ENCODE measurements at places on chromosomes 16 and 17. TPM values are rescaled to one million over a fixed set of nuclear protein-coding genes. Genes with fewer than 3 reads are reported as not detected.

Gene SEZ6L2
- total RNA-seq, result 17.9 TPM

Gene OSGIN1
- total RNA-seq, result 2.3 TPM

Gene TBC1D3D
- not detected for total RNA-seq

Gene NEURL4
- total RNA-seq, result 11.7 TPM

Gene CMTR2
- total RNA-seq, result 23.6 TPM

Gene NOD2
- not detected for total RNA-seq

Gene ZNF597
- 1.1 TPM for total RNA-seq

Gene GPR139
- not detected for total RNA-seq

Gene CRYBA1
- total RNA-seq, result not detected

Gene MFAP4
- 73.0 TPM for total RNA-seq

Gene RHOT1
- total RNA-seq, result 32.6 TPM

Gene DHRS7C
- total RNA-seq, result not detected

Gene DPEP1
- total RNA-seq, result not detected

Gene SCARF1
- total RNA-seq, result 0.89 TPM

Gene KRTAP3-2
- not detected for total RNA-seq

Gene CCDC40
- total RNA-seq, result 0.29 TPM

Gene GCGR
- not detected for total RNA-seq

Gene TMEM114
- not detected for total RNA-seq

Gene BAIAP3
- 1.4 TPM for total RNA-seq

Gene G6PC1
- not detected for total RNA-seq

Gene GPRC5B
- total RNA-seq, result 11.5 TPM

Gene FMNL1
- 2.0 TPM for total RNA-seq

Gene MT4
- not detected for total RNA-seq

Gene ADAMTS18
- total RNA-seq, result not detected

Gene SYCE1L
- total RNA-seq, result not detected

Gene MYH11
- not detected for total RNA-seq

Gene PTX4
- 0.58 TPM for total RNA-seq

Gene HOXB6
- 11.0 TPM for total RNA-seq

Gene ABI3
- not detected for total RNA-seq

Gene EVPL
- 0.58 TPM for total RNA-seq

Gene SPNS2
- not detected for total RNA-seq

Gene NACA2
- total RNA-seq, result not detected

Gene ANKS4B
- total RNA-seq, result not detected

Gene TBC1D3H
- not detected for total RNA-seq

Gene SEZ6
- 1.2 TPM for total RNA-seq

Gene OR4D1
- not detected for total RNA-seq

Gene GRIN2C
- total RNA-seq, result not detected

Measured in myometrial cell (primary cell).